Right renal pelvis (tissue), 4 donors: ENCODE measurements at places on chromosomes 13 and 19.

GRCh38 chr19:46745521-46746280 is at the start of gene FKRP:
TSS of gene FKRP (plus strand) at chr19:46746057. CDS start at chr19:46755451, 9,394 bp downstream.
- no peak for DNase-seq

GRCh38 chr13:112510002-112510780 is 77.8 kb downstream of the TUBGCP3 start:
- DNase-seq: peak; percentile 39

GRCh38 chr19:55005684-55006488 is 32.2 kb downstream of the GP6 start:
- DNase-seq: peak; percentile 34

- no peak for DNase-seq
Observed at GRCh38 chr19:38725469-38726283, 18.6 kb downstream of the CAPN12 start.

GRCh38 chr13:98476106-98476505 is 100.8 kb downstream of the STK24 start:
- DNase-seq: no peak

DNA sequence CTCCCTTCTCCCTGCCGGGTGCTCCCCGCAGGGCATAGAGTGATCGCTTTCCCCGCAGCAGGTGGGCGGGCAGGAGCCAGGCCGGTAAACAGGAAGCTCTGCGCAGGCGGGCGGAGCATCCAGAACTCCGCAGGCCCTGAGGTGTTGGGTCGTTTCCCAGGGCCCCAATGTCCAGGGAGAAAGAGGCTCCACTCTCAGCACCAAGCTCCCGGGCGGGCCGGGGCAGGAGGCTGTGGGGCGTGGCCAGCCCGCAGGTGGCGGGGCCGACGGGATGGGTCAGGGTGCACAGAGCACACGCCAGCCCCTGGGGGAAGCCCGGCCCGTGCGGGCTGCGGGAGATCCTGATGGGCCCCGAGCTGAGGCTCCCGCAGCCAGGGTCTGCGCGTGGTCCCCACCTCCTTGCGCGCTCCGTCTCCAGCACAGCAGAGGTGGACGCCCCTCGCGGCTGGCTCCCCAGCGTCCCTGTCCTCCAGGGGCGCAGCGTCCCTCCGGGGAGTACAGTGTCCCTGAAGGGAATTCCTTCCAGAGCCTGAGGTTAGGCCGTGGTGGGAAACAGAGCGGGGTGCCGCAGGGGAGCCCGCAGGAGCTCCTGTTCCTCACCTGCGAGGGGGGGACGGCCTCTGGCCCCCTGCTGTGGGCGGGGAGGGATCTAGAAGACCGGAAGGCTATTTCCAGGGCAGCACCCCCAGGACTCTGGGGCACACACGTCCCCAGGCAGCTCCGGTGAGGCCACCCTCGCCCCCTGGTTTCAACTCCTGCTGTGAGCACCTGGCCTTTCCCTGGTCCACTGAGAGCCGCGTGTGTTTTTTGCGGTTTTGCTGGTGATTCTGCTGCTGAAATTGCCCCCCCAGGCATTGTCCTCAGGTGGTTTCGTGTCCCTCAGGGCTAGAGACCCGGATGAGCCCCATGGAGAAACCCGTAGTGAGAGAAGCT is 12.2 kb downstream of the PIP5K1C start:
- DNase-seq: no peak

DNA sequence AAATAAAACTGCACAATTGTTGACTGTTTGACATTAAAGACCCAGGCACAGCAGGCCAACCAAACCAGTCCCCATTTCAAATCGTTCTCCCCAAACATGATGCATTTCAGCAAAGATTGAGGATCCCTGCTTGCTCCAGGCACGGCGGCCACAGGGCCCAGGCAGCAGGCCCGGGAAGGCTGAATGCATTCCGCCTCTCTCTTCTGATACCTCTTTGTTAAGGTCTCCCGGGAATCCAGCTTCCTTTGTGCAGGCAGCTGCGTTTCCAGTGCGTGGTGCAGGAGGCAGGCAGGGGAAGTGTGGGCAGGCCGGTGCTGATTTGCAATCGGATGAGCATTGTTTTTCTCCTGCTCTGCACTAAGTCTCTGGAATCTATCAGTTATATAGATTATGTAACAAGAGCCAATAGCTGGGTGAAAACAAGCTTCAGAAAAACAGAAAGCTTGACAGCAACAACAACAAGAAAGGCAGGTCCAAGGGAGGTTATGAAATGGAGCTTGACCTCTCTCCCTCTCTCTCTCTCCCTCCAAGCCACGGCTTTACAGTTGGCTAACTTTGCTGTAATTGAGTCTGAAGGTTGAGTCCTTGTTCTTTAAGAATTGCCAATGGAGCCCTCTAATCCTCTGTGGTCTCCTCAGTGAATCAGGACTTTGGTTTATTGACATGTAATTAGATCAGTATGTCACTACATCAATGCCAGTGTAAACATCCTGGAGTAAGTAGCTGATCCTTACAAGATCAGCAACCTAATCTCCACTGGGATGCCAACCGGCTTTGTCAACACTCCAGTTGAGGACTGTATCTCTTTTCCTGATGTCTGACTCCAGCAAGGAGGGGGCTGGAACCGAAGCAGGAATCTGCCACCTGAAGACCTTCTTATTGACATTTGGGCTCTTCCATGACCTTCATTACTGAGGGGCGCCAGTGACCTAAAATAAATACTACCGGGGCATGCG is 338.0 kb downstream of the TEX29 start:
- DNase-seq: no peak

DNA sequence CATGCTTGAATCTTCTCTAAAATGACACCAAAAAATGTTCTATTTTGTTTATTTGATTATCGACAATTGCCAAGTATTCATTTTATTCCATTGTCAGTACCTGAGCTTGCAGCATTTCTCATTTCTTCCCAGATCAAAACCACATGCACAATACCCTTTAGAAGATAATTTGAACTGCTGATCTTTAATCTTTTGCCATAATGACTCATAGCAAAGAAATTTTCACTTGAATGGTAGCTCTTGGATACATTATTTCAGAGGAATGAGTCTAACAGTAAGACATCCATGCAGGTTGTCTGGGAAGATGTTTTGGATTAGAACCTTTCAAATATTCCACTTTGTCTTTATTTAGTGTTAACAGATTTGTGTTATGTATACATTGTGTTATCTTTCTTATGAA is 42.0 kb upstream of the RXFP2 start:
- no peak for DNase-seq

- no peak for DNase-seq
Observed at GRCh38 chr13:61935710-61936109, 520.1 kb upstream of the PCDH20 start.

DNA sequence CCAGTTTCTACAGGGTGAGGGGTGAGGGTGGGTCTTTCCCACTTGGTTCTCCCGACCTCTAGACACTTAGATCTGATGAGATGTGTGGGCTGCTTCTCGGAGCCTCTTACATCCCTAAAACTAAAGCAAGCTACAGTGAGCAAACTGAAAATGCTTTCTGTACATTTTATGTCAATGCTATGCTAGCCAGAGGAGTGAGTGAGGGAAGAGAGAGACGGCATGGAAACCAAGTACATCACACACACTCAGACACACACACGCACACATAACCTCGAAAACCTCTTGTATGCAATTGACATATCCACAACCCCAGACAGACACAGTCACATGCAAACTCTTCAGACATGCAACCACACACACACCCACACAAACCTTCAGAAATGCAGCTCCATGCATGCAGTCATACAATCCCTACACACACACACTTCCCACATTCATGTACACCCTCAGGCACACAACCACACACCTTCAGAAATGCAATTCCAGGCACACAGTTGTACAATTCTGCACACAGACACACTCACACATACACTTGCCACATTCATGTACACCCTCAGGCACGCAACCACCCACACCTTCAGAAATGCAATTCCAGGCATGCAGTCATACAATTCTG is 1.4 kb downstream of the SLC1A6 start:
- DNase-seq: no peak

- DNase-seq: no peak
Observed at GRCh38 chr19:16889366-16889882, 625 bp downstream of the F2RL3 start.

DNA sequence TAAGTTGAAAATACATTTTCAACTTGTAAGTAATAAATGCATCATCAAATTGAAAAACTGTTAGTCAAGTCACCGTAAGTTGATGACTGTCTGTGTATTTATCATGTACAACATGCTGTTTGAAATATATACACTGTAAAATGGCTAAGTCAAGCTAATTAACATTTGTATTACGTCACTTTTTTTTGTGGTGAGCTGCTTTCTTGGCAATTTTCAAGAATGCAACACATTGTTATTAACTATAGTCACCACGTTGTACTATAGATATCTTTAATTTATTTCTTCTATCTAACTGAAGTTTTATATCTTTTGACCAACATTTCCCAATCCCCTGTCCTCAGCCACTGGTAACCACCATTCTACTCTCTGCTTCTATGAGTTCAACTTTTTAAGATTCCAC is 57.0 kb downstream of the RBM26 start:
- DNase-seq: no peak

GRCh38 chr19:17441241-17442021 is 7.0 kb downstream of the TMEM221 start:
- DNase-seq: no peak

GRCh38 chr13:67228916-67229315 is 1.2 kb downstream of the PCDH9 start:
- no peak for DNase-seq

- no peak for DNase-seq
Observed at GRCh38 chr13:111011899-111012298, 97.0 kb upstream of the ANKRD10 start.

- DNase-seq: no peak
Observed at GRCh38 chr13:37681281-37682032, 82.9 kb upstream of the POSTN start.

GRCh38 chr13:110268576-110269185 is 38.3 kb downstream of the COL4A1 start:
- no peak for DNase-seq

GRCh38 chr13:30113551-30113950 is 193.8 kb downstream of the KATNAL1 start:
- DNase-seq: no peak

GRCh38 chr13:49679246-49679645 is 12.0 kb downstream of the EBPL start:
- no peak for DNase-seq

DNA sequence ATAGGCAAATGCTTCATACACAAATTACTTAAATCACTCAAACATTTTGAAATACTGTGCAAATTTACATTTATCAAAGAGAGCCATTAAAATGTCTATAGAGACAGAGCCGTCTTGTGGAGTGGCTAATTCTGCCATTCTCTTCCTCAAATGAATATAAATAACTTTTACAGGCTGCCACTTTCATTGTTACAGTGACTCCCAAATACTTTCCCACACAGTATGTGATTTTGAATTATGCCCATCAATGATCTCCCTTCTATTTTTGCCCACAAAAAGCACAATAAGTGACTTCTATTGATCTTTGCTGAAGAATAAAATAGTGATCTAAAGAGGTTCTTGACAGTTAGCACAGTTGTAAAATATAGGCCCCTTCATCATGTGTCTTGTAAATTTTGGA is 1244.9 kb downstream of the PCDH17 start:
- no peak for DNase-seq

GRCh38 chr13:113537909-113538688 is 46.5 kb upstream of the TFDP1 start:
- no peak for DNase-seq

GRCh38 chr19:42066075-42066754 is 3.8 kb downstream of the GRIK5 start:
- DNase-seq: no peak

DNA sequence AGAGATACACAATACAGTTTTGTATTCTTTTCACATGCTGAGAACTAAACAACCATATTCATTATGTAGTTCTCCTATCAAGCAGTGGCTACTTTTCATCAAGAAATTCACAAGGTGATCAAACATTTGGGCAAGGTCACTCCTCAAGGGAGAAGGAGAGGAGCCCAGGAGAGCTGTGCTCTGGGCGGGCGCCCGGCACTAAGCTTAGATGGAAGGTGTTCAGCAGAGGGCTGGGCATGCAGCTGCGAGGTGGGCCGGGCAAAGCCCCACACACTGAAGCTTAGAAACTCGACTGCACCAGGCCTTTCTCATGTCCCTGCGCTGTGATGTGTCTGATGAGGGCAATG is 30.4 kb upstream of the SPACA7 start:
- no peak for DNase-seq

- no peak for DNase-seq
Observed at GRCh38 chr13:112715715-112716460, 26.1 kb downstream of the ATP11A start.

- DNase-seq: no peak
Observed at GRCh38 chr13:44244288-44244687, 129.3 kb upstream of the SERP2 start.

GRCh38 chr13:96381681-96382080 is 291.8 kb downstream of the HS6ST3 start:
- DNase-seq: no peak

- DNase-seq: no peak
Observed at GRCh38 chr19:5358173-5358800, 17.7 kb upstream of the PTPRS start.

DNA sequence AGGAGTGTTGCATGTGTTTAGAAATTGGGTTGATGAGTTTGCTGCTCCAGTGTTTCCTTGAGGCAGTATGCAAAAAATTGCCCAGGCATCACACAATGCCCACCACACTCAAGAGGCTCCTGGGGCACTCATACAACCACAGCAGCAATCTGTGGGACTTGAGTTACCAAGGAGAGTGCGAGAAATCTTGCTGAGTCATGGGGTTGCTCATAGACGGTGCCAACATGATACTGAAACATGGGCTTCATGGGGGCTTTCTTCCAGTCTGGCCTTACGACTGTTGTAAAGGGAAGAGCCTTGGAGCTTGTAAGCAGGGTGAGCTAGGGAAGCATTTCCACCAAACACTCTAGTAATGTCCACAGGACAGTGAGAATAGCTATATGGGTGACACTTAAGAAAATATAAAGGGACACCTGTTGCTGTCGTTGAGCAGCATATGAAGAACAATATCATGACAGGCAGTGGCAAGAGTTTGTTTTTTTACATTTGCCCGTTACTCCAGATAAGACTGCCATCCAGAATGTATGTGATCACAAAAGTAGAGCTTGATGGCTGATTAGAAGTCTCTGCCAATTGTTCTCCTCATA is 1237.4 kb downstream of the UQCRFS1 start:
- no peak for DNase-seq

DNA sequence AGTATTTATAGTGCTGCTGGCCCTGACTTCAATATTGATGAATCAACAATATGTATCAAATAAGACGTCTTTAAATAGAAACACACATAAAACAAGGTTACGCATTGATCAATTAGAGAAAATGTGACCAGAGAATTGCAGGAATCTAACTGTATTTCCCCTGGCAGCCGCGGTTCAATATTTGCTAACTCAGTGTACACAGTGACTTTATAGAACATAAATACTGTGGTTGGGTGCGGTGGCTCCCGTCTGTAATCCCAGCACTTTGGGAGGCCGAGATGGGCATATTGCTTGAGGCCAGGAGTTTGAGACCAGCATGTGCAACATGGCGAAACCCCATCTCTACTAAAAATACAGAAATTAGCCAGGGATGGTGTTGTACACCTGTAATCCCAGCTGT is 22.8 kb upstream of the UPF3A start:
- DNase-seq: no peak

DNA sequence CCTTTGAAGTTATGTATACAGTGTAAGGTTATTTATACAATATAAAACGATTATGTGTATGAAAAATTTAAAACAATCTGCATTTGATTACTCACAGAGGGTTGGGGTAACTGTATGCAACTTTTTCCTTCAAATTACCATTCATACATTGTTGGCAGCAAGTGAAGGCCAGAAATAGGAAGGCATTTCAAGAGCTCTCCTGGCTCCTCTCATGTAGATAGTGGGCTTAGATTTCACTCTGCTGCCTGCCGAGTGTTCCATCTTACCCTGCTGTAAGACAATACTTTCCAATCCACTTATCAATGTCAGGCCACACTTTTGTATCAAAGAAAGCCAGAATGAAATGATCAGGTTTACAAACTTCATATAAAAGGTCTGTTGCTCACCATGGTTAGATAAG is 245.2 kb downstream of the DNAJC15 start:
- no peak for DNase-seq
